Activated T-cell treated with anti-CD3 and anti-CD28 coated beads for 48 hours (primary cell): ENCODE measurements at places on chromosomes 6 and 20.
A peak's percentile ranks its signal among the peaks of the same experiment; 100 is the strongest.

DNA sequence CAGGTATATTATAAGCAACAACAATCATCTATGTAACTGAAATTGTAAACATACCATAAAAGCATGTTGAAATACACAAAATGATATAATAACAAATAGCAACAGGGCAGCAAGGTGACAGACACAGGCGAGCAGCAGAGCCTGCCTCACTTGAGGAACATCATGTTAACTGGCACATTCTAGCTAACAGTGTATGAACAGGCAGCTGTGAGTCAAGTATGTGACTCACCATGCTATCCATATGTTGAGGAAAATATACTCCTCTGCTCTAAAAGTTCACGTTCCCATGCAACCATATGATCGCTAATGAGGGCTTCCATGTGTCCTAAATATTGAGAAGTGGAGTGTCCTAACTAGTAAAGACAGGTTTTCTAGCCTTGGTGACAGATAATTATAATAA lies 18.4 kb downstream of the SERAC1 start:
- no peak for DNase-seq

DNA sequence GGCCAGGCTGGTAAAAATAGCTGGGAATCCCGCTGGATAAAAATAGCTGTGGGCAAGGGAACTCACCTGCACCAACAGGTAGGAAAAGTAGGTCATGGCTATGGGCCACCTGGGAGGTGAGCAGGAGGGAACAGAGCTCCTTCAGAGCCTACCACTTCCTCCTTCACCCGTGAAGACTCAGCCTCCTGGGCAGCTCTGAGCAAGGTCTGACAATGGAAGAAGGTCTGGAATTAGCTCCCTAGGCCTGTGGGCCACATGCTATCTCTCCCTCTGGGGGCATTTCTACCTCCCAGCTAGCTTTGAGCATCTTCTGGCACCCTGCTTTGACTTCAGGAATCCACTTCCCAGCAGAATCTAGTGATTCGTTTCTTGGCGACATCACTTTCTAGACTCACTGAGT lies 153.9 kb downstream of the MRPL14 start:
- no peak for DNase-seq

DNA sequence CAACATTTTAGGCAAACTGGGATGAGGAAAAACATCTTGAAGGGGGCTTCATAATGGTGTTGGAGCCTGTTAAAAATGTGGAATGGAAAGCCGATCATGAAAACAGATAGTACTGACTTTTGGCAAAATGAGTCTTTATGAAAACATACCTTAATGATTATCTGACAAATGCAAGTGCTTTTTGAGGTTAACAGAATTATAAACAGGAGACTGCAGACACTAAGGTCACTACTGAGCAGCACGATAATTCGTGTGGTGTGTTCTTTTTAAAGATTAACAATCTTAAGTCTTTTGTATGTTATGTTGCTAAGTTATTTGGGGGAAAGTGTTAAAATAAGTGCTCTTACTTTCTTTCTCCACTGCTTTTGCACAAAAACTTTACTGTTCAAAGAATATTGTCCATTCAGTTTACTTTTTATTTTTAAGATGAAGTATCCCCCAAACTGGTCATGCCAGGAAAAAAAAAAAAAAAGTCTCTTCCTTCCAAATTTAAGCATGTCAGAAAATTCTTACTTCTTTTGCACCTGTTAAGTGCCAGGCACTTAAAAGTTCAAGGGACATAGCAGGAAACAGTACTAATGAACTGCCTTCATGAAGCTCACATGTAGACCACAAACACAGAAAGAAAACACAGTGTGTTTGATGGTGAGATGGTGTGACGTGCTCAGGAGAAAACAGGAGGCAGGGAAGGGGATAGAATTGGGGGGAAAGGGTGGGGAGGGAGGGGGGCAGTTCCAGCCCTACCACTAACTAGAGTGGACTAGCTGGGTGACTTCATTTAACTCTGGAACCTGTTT lies 73.2 kb downstream of the CDYL start:
- DNase-seq: no peak

DNA sequence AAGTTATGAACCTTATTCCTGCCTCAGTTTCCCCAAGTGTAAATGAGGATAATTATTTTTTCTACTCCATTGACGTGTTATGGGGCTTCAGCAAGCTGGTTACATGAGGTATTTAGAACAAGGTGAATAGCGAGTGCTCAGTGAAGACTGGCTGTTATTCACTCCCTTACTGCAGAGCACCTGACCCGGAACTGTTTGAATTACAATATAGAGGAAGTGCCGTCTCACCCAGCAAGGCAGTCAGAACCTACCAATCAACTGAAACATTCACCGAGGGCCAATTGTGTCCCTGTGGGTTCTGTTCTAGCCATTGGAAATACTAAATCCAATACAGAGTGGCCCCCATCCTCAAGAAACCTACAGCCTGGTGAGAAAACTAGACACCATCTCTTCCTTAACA lies 216.9 kb downstream of the UST start:
- no peak for DNase-seq

DNA sequence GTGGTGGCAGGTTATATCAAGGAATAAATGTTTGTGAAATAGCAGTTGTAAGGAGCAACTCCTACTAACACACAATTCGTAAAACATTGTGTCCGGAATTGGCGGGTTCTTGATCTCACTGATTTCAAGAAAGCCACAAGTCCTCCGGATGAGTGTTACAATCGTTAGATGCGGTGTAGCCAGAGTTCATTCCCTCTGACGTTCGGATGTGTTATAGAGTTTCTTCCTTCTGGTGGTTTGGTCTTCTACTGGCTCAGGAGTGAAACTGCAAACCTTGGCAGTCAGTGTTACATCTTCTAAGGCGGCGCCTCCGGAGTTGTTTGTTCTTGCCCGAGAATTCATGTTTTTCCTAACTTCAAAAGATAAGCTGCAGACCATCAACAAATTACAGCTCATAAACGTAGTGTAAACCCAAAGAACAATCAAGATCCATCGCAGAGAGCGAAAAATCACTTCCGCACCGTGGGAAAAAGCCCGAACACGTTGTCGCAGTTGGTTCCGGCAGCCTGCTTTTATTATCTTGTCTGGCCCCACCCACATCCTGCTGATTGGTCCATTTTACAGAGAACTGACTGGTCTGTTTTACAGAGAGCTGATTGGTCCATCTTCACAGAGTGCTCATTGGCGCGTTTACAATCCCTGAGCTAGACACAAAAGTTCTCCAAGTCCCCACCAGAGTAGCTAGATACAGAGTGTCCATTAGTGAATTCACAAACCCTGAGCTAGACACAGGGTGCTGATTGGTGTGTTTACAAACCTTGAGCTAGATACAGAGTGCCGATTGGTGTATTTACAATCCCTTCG lies 58.2 kb downstream of the TRIM27 start:
- DNase-seq: peak; percentile 55

DNA sequence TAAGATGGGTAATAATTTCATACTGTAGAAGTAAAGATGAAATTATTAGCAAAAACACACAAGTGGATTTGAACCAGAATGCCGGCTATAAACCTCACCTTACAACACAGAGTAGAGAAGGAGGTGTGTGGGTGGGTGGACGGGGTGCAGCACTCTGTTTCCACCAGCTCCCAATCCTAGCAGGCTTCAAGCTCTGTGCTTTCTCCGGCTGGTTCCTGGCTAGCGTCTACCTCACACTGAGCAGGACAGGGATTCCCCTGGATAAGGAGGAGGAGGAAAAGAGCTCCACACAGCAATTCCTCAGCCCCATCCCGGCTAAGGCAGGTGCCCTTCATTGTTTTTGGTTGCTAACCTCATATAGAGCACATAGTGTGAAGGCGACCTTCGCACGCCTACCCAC lies 453.3 kb downstream of the C6orf118 start:
- no peak for DNase-seq

- no peak for DNase-seq
Observed at GRCh38 chr6:135860361-135860760, 8.9 kb downstream of the PDE7B start.

GRCh38 chr6:143098054-143098671 lies 37.5 kb downstream of the AIG1 start:
- no peak for DNase-seq

- no peak for DNase-seq
Observed at GRCh38 chr6:107319906-107320530, 139.3 kb downstream of the PDSS2 start.

GRCh38 chr6:125149256-125150144 lies 4.1 kb upstream of the TPD52L1 start:
- no peak for DNase-seq

DNA sequence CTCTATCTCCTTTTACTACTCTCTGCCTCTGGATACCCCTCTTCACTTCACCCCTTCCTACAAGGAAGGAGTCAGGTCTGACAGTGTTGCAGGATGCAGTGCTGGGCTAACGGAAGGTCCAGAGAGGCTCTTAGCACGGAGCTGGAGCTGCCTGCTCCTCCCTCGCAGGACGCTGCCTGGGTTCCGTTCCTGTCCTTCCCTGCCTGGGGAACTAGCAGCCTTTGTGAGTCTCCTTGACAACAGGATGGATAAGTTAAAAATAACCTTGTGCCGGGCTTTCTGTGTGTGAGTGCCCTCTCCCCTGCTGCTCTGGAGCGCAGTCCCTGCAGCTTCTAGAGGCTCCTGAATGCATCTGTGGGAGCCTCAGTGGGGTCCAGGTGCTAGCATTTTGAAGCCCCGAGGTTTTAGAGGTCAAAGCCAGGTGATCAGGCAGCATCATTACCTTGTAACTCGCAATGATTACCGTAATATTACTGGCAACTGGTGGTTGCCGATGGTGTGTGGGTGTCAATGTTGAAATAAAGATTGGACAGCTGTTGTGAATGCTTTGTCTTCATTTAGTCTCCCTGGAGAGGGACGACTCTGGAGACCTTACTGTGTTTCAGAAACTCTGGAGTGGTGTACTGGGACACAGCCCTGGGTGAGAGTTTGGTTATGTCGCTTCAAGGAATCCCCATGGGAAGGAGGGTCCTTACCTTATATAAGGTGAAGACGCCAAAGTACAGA lies 44.4 kb downstream of the CDS2 start:
- no peak for DNase-seq

- no peak for DNase-seq
Observed at GRCh38 chr6:20411544-20411943, 9.9 kb downstream of the E2F3 start.

DNA sequence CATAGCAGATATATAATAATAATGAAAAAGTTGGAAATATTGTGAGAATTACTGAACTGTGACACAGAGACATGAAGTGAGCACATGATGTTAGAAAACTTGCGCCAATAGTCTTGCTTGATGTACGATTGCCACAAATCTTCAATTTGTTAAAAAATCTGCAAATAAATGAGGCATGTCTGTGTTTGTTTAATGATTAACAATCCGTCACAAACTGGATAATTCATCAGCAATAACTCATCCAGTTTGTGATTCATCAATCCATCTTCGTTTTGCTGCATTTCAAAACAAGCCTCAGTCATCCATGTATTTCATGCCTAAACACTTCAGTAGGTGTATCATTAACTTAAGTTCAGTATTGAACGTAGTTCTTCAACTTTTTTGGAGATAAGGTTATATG lies 25.5 kb upstream of the SMIM26 start:
- DNase-seq: no peak

DNA sequence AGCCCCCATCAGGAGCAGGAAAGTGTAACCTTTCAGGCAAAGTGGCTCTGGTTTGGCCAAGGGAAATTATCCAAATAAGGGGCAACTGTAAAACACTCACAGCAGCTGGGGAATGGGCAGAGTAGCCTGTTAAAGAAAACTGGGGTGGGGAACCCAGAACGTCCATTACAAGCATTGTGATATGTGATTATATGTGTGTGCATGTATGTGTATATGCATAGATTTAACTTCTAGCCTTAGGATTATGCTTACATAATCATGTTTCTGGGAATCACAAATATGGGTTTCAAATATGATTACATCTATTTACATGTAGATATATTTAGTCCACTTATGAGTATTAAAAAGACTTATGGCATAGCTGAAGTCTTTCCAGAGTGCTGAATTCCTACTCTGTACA lies 278.1 kb upstream of the JAG1 start:
- no peak for DNase-seq

DNA sequence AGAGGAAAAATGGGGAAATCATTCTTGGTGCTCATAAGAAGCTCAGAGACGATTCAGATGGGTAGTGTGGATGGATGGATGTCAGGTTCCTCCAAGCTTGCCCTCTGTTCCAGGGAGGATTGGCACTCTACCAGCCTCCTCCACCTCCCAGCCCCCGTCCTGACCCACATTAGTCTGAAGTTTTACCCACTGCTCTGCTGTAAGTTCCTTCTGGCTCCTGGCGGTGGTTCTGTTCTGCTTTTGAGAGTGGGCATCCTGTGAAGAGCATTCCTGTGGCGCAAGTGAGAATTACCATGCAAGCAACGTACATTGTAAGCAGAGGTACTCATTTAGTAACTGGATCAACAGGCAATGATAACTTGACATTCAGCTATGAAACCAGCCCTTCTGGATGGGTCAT lies 103.4 kb downstream of the SYNDIG1 start:
- DNase-seq: no peak

GRCh38 chr6:83928286-83928685 lies 68.8 kb downstream of the CYB5R4 start:
- DNase-seq: no peak

GRCh38 chr20:63137851-63138415 lies 78.0 kb downstream of the YTHDF1 start:
- DNase-seq: no peak

DNA sequence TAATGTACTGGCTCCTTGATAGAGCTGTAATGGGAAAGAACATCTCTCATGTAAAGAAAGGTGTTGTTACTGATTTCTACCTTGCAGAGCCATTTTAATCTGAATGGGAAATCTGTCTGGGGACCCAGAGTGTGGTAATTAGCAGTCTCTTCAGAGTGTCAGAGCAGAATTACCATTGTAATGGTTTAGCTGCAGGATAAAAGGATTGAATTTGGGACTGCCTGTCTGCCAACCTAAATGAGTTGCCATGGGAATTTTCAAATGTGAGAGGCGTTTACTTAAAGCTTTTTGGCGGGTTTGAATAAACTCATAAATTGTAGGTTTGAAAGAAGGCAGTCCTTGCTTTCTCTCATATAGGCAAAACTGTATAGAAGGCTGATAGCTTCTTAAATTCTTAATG lies 128.8 kb downstream of the QKI start:
- no peak for DNase-seq

DNA sequence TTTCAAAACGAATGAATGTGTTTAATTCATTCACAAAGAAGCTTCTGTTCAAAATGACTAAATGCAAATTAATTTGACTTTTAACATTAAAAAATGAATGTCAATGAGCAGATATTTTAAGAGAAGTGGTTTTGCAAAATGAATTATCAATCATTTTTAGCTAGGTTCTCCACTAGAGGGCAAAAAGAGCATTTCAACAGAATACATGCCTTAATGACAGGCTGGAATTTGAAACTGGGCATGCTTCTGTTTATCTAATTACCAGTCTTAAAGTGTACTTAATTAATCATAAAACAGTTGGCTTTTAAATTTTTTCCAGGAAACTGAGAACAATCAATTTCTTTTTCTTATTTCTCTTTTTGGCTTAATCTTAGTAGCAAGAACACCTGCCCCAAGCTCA lies 63.8 kb upstream of the TINAG start:
- no peak for DNase-seq

- no peak for DNase-seq
Observed at GRCh38 chr20:51700809-51701285, 67.3 kb downstream of the ATP9A start.
